ENCODE measurements at places on chromosomes 2 and 18. TPM values are rescaled to one million over a fixed set of nuclear protein-coding genes. Genes with fewer than 3 reads are reported as not detected.

Gene ZNF236
- 14.7 TPM for total RNA-seq

Gene IL36A
- not detected for total RNA-seq

Gene HOXD13
- total RNA-seq, result not detected

Gene CIB4
- not detected for total RNA-seq

Gene EPC2
- total RNA-seq, result 20.1 TPM

Gene NT5C1B
- total RNA-seq, result not detected

Gene FN1
- total RNA-seq, result 8,592 TPM

Gene ELAC1
- 6.6 TPM for total RNA-seq

Gene CHRND
- not detected for total RNA-seq

Gene DDX18
- total RNA-seq, result 40.1 TPM

Gene IKZF2
- total RNA-seq, result 5.5 TPM

Gene HAAO
- total RNA-seq, result 0.37 TPM

Gene HOXD1
- total RNA-seq, result not detected

Gene ATOH8
- 5.5 TPM for total RNA-seq

Gene MYO7B
- 0.37 TPM for total RNA-seq

Gene ASTL
- total RNA-seq, result not detected

Gene EPAS1
- 60.3 TPM for total RNA-seq

Measured in subcutaneous preadipocyte (primary cell).